ENCODE measurements at places on chromosomes 12 and 14.

DNA sequence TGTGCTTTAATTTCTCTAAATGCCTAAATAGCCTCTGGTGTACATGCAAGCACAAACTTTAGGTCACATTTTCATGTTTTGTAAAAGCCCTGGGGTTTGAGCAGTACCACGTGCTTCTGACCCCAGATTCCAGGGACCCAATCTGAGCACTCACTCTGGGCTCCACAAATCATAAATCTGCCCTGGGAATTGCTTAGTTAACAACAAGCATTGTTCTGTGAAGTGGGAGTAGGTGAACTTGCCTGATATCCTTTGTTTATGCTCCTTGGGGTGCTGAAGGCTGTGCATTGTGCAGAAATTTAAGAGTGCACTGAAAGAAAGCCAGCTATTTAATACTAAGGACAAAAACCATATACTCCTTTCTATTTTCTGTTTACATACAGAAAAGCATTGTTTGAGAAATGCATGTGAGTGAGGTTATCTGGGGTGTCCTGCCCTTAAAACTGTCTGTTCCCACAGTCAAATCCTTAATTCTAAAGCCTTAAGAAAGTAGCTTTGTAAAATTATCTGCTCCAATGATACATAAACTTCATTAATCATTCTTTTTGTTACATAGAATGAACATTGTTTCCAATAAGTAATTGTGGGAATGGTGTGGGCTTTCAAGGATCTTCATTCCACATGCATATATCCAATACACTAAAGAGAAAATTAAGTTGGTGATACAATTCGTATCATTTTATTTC is 258.6 kb upstream of the NPAS3 start:
- no peak for DNase-seq

DNA sequence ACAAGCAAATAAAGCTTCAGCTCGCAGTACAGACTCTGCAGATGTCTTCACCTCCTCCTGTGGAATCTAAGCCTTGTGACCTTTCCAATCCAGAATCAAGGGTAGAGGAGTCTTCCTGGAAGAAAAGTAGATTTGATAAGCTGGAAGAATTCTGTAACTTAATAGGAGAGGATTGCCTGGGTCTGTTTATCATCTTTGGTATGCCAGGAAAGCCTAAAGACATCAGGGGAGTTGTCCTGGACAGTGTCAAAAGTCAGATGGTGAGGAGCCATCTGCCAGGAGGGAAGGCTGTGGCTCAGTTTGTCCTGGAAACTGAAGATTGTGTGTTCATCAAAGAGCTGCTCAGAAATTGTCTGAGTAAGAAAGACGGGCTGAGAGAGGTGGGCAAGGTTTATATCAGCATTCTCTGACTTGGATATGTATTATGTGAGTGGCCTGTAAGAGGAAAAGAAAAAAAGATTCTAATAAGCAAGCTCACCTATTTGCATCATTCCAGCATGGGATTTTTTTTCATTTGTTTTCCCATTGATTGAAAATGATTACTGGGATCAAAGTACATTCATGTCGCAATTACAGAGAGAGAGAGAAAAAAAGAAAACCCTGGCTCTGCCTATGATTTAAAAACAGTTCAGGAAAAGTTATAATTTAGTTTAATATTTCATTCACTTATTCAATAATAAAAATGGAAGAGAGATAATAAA is 767 bp downstream of the REP15 start:
- DNase-seq, result no peak

- DNase-seq, result no peak
Measured at GRCh38 chr14:51529736-51530135, 122.0 kb upstream of the FRMD6 start.

- DNase-seq, result no peak
Measured at GRCh38 chr12:3727877-3728632, 24.9 kb downstream of the CRACR2A start.

DNA sequence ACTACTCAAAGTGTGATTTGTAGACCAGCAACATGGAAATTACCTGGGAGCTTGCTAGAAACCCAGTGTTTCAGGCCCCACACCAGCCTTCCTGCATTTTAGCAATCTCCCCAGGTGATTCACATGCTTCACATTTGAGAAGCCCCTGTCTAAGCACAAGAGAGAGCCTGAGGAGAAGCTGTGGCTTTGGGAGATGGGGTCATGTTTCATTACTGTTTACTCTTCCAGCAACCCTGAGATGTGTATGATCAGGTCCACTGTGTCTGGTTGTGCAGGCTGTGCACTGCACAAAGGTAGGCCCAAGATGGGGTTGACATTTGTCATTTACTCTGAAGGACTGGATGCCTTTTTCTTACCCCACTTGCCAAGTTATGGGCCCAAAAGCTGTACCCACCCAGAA is 190.1 kb downstream of the SLC41A2 start:
- no peak for DNase-seq

DNA sequence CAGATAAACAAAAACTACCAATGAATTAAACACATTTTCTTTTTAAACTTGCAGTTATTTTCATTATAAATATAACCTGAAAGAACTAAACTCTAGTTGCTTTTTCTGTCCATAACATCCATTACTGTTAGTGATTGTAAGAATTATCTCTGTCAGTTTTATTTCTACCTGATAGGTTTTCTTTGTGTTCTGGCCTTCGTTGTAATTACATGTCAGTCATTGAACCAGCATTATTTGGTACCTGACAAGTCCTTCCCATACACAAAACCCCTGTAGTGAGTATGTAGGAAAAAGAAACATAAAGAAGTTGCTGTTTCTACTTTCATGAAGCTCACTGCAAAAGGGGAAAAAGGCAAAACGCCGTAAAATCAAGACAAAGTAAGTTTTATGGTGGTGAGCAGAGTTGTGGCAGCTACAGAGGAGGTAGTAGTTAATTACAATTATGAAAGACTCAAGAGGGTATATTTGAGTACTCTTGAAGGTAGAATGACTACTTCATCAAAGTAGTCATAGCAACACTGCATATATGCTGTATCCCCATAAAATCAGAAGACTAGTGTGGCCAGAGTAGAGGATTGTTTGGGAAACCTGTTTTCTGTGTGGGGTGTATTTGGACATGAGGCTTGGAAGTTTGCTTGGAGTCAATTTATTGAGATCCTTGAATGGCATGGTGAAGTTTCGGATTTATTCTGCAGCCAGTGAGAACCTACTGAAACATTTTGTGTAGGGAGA is 102.8 kb downstream of the SLC5A8 start:
- DNase-seq, result no peak

DNA sequence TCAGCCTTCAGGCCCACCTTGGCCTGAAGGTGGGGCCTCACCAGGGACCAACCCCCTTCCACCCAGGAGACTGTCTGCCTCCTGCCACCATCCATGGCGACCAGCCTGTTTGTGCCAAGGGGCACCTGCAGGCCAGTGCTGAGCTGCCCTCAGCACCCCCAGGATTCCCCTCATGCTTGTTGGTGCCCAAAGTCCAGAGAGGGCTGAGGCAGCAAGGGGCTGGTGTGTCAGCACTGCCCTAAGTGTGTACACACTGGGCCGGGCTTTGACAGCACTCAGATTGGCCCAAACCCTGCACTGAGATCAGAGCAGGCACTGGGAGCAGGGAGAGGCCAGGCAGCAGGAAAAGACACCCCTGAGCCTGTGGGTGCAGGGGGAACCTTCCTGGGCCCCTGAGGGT is 18.6 kb downstream of the SYNJ2BP start:
- no peak for DNase-seq
